Stimulated activated CD8-positive, alpha-beta memory T cell treated with anti-CD3 and anti-CD28 coated beads, Interleukin-4, amount 100 ng/mL, for 1 hour (primary cell): ENCODE measurements at places on chromosomes 7 and 10.

- no peak for DNase-seq
Observed at GRCh38 chr10:46074196-46074946, 28.3 kb upstream of the MSMB start.

DNA sequence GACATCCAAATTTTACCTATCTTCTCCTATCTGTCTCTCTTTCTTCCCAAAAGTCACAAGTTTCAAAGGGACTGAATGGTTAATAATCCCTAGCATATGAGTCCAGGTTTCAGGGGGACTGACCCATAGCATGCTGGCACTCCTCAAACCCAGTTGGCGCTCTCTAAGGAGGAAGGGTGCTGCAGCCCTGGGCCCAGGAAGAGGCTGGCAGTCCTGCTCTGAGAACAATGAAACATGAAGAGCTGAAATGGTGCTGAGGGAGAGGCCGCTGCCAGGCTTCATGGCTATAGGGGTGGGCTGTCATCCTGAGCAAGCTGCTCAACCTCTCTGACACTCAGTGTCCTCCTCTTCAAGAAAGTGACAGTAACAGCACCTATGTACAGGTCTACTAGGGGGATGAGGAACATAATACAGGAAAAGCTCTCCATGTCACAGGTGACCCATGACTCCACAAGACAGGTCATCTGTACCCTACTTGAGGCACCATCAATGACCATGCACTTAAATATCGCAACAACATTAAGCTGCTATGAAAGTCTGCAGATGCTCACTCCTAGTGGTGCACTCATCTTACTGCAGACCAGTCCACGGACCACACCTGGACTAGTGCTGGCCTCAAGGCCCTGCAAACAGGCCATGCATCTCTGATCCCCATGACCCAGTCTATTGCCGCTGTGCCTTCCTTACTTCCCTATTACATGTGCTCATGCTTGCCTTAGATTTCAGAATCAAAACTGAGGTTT, 17.0 kb downstream of the COBL start:
- no peak for DNase-seq

- no peak for DNase-seq
Observed at GRCh38 chr7:87966271-87966670, 32.2 kb downstream of the ADAM22 start.

DNA sequence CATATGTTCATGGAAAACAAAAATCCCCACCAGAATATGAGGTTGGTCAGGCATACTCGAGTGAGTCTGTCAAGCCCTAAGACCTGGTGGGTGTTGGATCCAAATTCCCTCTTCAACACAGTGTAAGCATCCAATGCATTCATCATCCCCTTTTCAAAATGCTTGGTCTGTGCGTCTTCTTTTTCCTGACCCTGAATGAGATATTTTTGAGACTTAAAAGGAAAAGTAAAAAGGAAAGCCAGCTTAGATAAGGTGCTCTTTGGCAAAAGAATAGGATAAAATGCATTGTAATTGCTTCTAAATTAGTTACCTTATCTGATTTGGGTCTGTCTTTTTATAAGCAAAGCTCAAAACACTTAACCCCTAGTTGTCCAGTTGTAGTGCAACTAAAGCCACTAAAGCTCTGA, 331.5 kb downstream of the PTEN start:
- DNase-seq = no peak

DNA sequence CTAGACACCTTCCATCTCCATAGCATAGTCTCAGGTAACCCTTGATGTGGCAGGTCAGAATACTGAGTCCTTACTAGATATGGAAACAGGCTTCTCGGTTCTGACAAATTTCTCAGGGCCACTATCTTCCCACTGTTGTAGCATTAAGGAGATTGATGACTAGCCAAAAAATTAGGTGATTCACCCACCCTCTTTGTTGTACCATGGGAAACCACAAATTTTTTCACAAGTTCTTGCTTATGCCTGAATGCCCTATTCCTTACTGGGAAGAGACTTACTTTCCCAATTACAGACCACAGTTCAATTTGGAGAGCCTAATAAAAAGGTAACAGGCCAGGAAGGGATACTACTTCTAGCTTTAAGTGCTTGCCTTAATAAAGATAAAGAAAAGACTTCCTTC, 948.8 kb downstream of the GRM8 start:
- no peak for DNase-seq
